ENCODE measurements at places on chromosomes 13 and 19.

- no peak for DNase-seq
These were observed 915.3 kb downstream of the UQCRFS1 start for GRCh38 chr19:28297586-28298157.

GRCh38 chr13:32024750-32025149 lies 6.8 kb upstream of the FRY start:
- DNase-seq: no peak

- DNase-seq: no peak
These were observed 2.6 kb downstream of the GARRE1 start for GRCh38 chr19:34256835-34257558.

GRCh38 chr13:51058461-51059167 lies 52.5 kb downstream of the C13orf42 start:
- no peak for DNase-seq

GRCh38 chr13:44649104-44649428 lies 72.9 kb upstream of the TSC22D1 start:
- DNase-seq: no peak

DNA sequence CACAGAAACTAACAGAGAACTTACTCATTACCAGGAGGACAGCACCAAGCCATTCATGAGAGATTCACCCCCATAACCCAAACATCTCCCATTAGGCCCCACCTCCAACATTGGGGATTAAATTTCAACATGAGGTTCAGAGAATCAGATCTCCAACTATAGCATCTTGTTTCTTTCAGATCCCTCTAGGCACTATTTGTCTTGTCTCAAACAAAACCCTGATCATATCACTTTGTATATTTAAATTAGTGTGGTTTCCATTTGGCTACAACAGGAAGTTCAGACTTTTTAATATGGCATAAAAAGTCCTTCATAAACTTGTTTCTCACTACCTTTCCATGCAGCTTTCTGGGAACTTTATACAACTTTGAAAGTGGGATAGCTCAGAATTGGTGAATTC lies 699.0 kb upstream of the MIR17HG start:
- DNase-seq: no peak

DNA sequence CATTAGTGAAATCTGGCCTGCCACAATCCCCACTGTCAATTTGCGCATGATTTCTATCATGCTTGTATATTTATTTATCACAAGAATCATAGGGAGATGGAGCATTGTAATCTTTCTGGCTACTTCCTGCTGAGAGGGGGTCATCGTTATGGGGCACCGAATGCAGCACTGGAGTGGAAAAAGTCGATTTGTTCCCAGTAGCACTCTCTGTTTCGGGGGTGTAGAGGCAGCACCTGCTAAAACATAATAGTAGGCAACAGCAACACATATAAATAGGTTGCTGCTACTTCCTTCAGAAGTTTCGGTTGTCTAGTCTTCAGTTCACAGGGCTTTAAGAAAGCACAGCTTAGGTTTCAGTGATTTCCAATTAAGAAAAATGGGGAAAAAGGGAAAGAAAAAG lies 23.4 kb upstream of the CEACAM21 start:
- DNase-seq: no peak

DNA sequence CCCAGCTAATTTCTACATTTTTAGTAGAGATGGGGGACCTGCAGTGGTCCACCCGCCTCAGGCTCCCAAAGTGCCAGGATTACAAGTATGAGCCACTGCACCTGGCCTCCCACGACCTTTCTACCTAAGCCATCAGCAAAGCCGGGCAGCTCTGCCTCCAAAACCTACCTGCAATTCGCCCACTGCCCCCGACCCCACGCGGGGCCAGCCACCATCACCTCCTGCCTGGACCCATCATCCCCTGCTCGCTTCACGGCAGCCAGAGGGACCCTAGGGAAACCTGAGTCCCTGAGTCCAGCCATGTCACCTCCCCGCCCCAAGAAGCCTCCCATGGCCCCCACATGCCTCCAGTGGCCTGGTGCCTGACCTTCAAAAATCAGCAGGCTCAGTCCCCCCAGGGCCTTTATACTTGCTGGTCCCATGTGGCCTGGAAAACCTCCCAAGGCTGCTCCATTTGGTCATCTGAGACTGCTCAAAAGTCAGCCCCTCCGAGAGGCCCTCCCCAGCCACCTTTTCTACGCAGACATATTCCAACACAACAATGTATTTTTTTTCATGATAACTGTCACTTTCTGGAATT lies 12.1 kb downstream of the ERCC2 start:
- DNase-seq: no peak

DNA sequence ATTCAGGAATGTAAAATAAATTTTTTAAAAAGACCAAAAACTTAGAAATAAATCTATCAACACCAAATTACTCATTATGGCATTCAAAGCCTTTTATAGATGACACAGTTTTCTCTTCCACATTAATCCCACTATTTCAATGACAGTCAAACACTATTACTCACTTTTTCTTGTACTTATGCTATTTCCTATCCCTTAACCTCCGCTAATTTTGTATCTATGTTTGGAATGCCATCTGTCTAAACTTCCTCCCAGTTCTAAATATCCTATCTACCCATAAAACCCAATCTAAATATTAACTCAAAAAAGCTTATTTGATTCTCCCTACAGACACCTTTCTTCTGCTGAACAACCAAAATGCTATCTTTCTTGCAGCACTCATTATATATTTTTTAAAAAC lies 203.5 kb downstream of the ENOX1 start:
- no peak for DNase-seq

- peak; percentile 40 for DNase-seq
These were observed 535 bp downstream of the CDKN2D start for GRCh38 chr19:10568062-10568825.

DNA sequence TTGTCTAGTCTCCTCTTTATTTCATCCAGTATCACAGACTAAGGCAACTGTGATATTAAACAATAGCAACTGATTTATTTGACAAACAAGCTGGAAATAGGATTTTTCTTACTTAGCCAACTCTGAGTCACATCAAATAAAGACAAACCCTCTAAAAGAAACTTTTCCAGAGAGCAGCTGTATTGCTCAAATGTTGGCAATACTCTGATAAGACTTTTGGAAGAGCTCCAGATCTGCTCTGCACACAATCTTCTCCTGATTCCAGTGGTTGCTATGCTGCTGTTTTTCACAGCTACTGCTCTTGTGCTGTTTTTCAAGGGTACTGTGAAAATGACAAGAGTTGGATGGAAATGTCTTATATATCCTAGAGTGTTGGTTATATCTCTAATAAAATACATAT lies 1479.2 kb downstream of the SLITRK5 start:
- DNase-seq: no peak

GRCh38 chr19:55384131-55384919 lies at the start of gene TMEM238:
Gene TMEM238, minus strand, starts transcription at chr19:55384292. Its CDS starts 33 bp downstream, at chr19:55384259.
- DNase-seq: peak; percentile 25
